ENCODE measurements at places on chromosomes 11 and 22.

GRCh38 chr22:38230108-38230825, 28.5 kb downstream of the MAFF start:
- DNase-seq: peak; percentile 54

GRCh38 chr11:66258473-66258893, 10.0 kb upstream of the RAB1B start:
- no peak for DNase-seq

GRCh38 chr11:69260622-69261021, 33.3 kb upstream of the MYEOV start:
- DNase-seq: peak; percentile 5

DNA sequence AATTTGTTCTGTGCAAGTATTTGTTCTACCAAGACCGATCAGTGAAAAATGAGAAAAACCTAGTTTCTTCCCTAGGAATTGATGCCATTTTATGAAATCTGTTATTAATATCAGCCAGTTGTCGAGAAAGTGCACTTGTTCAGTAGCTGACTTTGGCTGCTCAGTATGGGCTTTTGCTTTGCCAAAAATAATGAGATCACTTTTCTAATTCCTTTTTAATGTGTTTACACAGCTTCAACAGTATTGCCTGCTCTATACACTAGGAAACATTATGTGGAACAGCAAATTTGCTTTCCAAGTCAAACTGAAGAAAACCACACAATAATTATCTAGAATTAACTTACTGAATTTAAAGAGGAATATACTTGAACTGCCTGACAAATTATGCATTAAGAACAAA, 34.4 kb downstream of the SCUBE2 start:
- DNase-seq: no peak

DNA sequence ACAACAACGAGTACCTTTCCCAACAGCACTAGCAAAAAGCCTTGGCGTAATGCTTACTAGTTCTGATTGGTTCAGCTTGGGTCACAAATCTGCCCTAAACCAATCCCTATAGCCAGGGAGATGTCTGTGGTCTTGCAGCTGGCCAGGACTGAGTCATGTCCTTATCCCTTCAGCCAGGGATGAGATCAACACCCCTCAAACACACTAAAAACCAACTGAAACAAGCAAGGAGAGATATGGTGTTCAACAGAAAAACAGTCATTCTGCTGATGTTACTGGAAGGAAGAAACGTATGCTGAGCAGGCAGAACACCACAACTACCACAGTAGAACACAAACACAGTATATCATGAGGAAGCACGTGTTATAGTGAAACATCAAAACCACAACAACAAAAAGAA, 375.6 kb downstream of the LARGE1 start:
- peak; percentile 28 for DNase-seq

GRCh38 chr11:43550714-43551113, 129.8 kb upstream of the HSD17B12 start:
- DNase-seq: no peak

DNA sequence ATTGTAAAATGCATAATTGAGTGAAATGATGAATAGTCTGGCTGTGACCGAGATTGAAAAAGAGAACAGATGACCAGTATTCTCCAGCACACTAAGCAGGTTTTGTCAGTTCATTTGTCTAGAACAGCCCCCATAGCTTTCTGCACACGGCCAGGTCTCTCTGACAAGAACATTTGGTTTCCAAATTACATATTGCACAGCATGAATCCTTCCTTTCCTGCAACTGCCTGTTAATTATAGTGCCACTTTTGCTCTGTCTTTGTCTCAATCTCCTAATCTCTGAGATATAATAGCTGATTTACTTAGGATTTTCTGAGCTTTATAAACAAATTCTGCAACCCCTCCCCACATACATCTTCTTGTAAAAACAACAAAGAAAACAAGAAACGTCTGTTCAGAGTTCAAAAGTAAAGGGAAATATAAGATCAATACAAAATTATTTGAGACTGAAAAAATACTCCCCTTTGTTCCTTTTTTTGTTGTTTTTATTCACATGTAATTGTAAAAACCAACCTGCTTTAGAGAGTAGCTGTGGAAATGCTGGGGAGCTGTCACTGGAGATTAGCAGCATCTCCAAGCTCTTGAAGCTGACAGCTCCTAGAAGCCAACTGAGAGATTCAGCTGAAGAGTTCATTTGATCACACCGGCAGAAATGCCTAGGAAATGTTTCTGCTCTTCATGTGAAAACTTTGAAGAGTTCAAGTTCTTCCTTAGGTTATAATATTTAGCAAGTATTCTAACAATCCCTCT, 998.1 kb downstream of the DLG2 start:
- no peak for DNase-seq

DNA sequence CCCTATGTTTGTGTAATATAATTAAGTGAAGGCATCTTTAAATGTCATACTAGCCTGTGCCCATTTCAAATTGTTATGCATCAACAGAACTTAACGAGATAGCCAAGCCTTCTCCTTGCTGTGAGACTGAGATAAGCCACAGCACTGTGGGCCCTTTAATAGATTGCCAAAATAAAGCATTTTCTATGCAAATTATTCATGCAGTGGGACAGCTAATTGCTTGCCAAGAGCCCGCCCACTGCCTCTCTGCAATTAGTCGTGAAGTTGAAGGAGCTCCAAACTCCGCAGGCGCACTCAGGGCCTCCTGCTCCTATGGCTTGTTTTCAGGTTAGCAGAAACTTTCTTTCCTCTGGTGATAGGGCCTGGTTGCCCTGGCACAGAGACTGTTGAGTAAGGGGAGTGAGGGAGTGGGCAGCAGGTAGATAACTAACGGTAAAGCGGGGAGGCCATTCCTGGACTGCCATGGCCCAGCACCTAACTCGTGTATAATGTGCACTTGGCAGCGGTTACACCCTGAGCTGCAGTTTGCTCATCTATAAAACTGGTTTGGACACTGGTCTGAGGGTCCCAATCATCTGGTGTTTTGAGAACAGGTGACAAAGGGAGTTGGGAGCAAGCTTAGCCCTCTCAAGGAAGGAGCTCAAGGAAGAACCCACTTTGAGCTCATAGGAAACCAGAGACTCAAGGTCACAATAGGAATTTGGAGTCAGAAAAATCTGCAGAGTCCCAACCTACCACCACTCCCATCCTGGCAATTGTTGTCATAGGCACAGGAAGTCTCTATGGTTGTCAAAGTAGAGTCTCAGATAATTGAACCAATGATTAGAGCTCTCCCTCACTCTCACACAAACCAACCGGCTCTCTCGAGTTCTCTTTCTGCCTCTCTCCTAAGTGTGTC, 33.9 kb upstream of the RIC3 start:
- no peak for DNase-seq

All from fibroblast of villous mesenchyme (primary cell).